Right ventricle myocardium superior (tissue), 1 donor: ENCODE measurements at places on chromosomes 3 and 15.
A peak's percentile ranks its signal among the peaks of the same experiment; 100 is the strongest.

GRCh38 chr3:30518872-30519271 lies 87.5 kb upstream of the TGFBR2 start:
- DNase-seq = no peak

- no peak for DNase-seq
Observed at GRCh38 chr3:168040607-168041208, 55.0 kb downstream of the GOLIM4 start.

DNA sequence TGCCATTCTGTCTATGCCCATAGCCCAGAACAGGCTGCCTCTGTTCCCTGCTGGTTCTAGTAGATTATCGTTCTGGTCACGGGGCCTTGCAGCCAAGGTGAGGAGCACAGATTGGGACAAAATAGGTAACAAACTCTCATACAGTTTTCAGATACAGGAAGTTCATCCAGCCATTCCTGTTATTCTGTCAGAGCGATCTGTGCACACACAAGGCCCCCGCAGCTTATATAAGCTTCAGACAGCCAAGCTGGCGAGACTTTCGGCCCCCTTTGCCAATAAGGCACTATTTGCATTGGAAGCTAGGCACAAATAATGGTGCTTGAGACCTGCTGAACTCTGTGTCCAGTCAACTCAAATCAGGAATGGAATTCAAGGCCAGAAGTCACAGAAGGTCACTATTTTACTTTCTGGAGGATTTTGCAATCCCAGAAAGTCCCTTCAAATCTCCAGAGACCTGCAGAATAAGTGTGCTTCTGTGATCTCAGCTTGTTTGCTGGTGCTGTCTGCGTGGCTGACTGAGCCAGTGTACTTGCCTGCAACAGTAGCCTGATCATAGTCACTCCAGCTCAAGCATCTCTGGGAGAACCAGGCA lies 69.4 kb downstream of the BFSP2 start:
- DNase-seq = peak; percentile 59

- no peak for DNase-seq
Observed at GRCh38 chr3:131883086-131883485, 151.7 kb downstream of the CPNE4 start.

DNA sequence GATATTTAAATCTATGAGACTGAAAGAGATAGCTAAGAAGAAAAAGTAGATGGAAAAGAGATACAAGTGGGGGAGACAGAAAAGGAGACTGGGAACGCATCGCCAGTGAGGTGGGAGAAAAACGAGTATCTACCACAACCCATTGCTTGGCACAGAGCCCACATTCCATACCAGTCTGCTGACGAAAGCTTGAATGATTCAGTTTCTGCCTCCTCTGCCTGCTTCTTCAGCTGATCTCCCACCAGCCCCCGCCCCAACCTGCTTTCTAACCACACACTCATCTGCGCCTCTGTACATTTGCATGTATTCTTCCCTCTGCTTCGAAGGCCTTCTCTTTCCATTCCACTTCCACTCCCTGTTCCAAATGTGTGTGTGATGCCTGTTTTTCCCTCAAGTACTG lies 188.1 kb downstream of the USP13 start:
- no peak for DNase-seq

DNA sequence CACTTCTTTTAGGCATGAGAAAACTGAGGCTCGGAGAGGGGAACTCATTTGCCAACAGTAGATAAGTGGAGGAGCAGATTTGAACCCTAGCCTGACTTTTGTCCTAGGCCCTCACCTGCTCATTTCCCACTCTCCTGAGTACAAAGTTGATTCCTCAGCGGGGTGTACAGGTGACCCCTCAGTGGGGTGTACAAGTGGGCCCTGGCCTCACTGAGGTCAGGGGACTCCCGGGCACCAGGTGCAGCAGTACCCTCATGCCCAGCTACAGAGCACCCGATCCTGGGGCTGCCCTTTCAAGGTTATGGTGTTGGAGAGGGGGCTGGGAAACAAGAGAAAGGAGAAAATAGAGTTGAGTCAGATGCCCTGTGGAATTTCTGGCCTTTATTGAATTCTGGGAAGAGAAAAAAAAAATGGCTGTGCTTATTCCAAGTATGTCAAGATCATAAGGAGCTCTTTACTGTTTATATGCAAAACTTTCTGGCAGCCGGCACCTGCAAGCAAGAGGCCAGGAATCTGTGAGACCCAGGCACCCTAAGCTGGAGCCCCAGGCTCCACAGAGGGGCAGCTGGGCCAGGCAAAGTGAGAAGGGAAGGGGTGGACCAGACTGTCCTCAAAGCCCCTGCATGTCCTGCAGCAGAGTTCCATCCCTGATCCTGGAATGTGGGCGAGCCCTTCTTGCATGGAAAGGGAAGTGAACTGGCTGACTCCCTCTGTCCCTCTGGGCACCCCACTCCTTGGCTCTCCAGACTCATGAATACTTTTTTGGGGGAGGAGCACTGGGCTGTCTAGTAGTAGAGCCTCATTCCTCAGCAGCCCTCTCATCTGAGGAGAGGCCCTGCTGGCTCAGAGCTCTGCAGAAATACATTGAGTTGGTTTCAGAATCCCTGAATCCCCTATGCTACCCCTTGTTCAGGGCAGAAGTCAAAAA lies 43.1 kb downstream of the AMOTL2 start:
- no peak for DNase-seq

GRCh38 chr3:86969500-86970189 lies 21.3 kb downstream of the VGLL3 start:
- DNase-seq = no peak

DNA sequence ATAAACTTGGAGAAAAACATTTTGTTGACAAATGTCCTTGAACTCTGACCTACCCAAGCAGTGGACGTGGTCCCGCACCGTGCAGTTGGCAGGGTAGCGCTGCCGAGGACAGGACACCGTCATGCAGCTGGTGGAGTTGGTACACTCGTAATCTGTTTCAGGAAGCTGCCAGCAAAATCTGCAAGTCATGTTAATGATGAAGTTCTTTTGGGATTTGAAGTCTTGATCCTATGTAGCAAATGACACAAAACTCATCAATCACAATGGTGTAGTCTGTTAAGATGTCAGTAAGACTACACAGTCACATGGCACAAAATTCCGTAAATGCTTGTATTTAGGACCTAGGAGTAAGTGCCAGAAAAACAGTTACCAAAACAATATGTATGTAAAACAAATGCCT lies 5.5 kb downstream of the TM2D3 start:
- peak; percentile 63 for DNase-seq

GRCh38 chr15:74208901-74209559 lies 6.4 kb upstream of the STRA6 start:
- DNase-seq = no peak

GRCh38 chr15:72991026-72991425 lies 61.2 kb upstream of the NEO1 start:
- DNase-seq = no peak

GRCh38 chr3:71865727-71866126 lies 80.8 kb upstream of the PROK2 start:
- no peak for DNase-seq

GRCh38 chr3:16365491-16366128 lies 100.6 kb downstream of the OXNAD1 start:
- DNase-seq = no peak

- DNase-seq = no peak
Observed at GRCh38 chr15:58710701-58711100, 38.8 kb downstream of the ADAM10 start.

GRCh38 chr3:177995381-177996085 lies 540.7 kb upstream of the KCNMB2 start:
- DNase-seq = no peak

- DNase-seq = no peak
Observed at GRCh38 chr15:67406257-67406861, 114.6 kb upstream of the C15orf61 start.

DNA sequence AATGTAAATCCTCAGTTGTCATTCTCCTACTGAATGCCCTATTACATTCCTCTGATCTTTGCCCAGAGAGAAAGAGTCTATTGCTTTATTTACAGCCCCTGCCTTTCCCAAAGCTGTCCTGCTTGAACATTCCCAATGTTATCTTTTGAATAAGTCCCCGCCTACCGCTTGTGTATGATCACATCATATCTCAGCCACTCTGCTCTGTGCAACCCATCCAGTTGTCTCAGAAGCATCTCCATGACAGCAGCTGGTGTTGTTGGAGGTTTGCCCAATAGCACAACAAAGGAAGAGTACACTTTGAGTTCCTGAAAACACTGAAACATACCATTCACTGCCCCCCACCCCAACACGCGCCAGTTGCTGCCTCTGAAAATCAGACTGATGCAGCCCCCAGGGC lies 22.0 kb upstream of the FAM3D start:
- no peak for DNase-seq

DNA sequence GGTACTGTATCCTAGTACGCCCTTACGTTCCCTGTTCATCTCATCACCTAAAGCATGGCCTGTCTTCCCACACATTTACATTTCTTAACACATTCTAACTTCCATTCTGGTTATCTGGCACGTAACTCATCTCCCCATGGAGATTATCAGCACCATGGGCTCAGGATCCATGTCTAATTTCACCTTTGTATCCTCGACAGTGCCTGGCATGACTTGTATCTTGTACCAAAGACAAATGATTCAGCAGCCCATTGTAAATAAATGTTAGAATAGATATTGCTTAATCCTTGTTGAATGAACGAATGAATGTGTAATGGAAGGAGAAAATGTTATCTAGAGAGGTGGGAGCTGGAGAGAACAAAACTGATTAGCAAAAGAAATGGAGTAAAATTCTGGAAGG lies 69.7 kb upstream of the TPM1 start:
- no peak for DNase-seq

DNA sequence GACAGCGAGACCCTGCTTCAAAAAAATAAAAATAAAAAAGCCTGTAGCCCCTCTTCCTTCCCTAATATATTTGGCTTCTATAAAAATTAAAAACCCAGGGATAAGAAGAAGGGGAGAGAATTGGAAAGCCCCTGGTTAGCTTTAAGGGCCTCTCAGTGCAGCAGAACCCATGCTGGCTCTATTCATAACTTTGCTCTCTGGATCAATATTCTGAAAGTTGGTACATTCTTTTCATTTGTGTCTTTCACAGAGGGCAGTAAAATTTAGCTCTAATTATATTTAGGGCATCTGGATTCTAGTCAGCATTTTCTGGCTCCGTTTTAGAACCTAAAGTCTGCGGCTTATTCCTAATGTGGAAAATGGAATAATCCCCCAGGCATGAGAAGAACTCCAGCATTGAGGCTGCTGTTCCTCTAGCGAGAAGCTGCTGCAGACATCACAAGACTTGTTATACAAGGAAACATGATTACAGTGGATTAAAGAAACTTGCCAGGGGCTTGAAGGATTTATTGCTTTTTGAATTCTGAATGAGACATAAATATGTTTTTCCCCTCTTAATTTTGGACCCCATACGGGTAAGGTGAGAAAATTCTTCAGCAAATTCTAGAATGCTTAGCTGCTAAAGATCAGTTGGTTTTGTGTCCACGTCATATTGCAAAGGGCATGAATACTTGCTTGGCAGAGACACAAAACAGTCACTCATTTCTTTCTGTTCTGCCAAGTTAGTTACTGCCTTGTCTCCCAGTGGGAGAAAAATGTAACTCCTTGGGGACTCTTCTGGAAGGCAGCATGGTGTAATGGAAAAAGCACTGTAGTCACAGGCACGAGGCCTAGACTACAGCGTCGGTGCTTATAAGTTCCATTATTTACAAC lies 177.7 kb downstream of the VGLL4 start:
- no peak for DNase-seq

- no peak for DNase-seq
Observed at GRCh38 chr3:76554707-76555106, 485.2 kb upstream of the ROBO2 start.

DNA sequence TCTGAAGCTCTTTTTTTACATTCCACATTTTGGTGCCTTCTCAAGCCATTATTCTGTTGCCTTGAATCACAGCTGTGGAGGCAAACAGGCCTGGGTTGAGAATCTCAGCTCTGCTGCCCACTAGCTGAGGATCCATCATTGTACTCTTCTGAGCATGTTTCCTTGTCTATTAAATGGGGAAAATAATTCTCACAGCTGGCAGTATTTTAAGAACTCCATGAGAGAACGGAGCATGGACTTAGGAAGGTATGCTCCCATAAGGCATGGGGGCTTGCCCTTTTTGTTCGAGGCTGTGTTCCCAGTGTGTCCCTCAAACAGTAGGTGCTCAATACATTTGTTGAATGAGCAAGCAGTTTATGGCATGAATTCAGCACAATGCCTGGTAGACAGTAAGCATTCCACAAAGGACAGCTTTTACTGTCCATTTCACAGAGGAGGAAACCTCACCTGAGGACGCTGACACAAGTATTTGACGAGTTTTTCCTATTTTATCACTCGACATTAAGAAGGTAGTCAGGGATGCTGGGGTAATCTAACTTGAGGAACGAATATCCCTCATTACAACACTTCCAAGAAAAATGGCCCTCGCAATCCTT lies 2.1 kb upstream of the PTPRG start:
- DNase-seq = no peak

DNA sequence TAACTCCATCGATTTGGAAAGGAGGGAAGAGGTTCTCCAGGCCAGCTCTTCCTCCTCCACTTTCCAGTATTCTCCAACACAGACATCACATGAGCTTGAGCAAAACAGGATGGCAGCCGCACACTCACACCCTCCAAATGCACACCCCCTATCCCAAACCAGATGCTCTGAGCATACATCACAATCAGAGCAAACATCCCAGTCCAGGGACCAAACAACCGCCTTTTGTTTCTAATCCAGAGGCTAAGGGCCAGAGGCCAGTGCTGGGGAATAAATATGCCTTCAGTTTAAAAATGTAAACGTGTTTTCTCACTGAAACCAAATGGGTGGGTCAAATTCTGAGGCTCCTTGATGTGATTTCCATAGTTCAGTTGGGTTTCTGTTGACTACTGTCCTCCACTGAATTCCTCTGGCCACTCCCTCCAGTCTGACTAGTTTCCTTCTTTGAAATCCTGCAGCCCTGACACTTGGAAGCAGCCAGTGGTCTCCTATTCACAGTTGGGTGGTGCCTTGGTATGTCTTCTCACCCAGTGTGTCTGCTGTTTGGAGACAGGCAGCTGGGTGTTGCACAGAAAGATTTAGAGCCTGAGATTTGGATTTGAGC lies 19.2 kb upstream of the MFGE8 start:
- peak; percentile 52 for DNase-seq

DNA sequence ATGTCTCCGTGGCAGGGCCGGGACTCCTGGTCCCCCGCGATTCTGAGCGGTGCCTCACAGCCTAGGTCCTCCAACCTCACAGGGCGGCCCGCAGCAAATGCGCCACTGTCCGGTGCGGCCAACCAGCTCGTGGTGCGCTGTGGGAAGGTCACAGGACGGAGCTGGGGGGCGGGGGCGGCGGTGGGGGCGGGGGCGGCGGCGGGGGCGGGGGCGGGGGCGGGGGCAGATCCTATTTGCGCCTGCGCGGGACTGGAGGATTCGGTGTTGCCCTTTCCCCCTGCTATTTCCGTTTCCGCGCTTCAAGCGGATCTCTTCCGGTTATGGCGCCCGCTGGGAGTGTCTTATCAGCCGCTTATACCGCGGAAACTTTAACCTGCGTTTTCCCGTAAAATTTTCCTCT lies 106.7 kb upstream of the SNRPN start:
- DNase-seq = peak; percentile 61

- DNase-seq = no peak
Observed at GRCh38 chr3:194194051-194194756, 58.3 kb downstream of the HES1 start.
